ENCODE measurements at places on chromosomes 3 and 15.

DNA sequence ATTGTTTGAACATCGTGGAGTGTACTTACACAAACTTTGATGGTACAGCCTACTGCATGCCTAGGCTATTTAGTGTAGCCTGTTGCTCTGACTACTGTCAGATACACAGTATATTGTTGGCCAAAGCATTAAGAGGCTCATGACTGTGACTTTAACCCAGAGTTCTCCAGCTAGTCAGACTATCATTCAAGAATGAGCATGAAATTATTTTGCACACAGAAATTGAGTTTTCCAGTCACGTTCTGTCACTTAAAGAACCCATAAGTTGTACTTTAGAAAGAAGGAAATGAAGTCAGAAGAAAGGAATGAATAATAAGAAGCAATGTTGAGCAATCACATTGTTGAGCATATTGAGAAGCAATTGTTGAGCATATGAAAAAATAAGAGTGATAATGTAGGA, 37.6 kb upstream of the SLC22A13 start:
- DNase-seq, result peak; percentile 60

- no peak for DNase-seq
These were observed 1.7 kb downstream of the SLCO3A1 start for GRCh38 chr15:91855241-91855640.

GRCh38 chr15:89098281-89098680, 10.0 kb downstream of the ABHD2 start:
- DNase-seq, result no peak

- DNase-seq, result no peak
These were observed 391.5 kb downstream of the ERC2 start for GRCh38 chr3:56076746-56077145.

- DNase-seq, result peak; percentile 60
These were observed 9.2 kb downstream of the FYCO1 start for GRCh38 chr3:45986303-45986982.

- no peak for DNase-seq
These were observed 11.2 kb downstream of the PLA2G4B start for GRCh38 chr15:41849861-41850260.

DNA sequence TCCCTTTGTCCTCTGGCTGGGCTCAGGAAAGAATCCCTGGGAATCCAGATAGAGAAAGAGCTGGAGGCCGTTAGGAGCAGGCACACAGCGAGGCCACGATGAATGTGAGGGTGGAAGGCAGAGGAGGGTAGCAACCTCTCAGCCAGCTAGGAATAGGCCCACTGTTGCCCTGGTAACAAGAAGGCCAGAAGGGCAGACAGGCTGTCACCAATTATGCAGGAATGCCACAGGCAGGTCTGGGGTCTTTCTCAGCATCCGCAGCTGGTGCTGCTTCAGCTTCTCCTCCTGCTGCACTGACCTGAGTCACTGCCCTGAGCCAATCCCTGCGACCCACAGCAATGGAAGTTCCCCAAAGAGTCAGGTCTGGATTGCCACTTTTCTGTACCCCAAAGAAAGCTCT, 62.8 kb upstream of the C3orf80 start:
- DNase-seq, result no peak

DNA sequence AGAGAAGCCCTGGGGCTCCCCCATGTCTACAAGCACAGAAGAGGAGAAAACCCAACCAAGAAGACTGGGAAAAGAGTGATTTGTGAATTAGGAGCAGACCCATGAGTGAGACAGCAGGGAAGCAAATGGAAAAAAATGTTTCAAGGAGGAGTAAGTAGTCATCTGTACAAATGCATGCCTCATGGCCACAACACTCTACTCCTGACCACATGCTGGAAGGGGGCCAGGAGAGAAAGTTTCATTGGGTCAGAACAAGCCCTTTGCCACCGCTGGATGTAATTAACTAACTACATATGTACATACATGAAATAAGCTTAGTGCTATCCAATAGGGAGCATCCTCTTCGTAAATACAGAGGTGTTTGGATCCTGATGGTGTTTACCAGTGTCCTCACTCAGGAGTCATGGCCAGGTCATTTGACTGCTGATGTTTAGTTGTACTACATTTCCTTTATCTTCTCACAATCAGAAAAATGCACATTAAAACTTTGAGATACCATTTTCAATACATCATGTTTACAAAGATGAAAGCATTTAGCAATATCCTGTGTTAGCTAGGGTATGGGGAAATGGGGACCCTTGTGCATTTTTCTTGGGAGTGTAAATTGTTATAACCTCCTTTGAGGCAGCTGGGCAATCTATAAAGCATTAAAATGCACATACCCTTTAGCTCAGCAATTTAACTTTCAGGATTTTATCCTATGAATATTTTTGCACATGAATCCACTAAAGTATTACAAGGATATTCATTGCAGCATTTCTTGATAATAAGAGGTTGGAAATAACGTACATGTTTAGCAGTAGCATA, 27.1 kb downstream of the CLRN1 start:
- DNase-seq, result peak; percentile 87

GRCh38 chr3:64674591-64675076, 13.2 kb downstream of the ADAMTS9 start:
- no peak for DNase-seq

DNA sequence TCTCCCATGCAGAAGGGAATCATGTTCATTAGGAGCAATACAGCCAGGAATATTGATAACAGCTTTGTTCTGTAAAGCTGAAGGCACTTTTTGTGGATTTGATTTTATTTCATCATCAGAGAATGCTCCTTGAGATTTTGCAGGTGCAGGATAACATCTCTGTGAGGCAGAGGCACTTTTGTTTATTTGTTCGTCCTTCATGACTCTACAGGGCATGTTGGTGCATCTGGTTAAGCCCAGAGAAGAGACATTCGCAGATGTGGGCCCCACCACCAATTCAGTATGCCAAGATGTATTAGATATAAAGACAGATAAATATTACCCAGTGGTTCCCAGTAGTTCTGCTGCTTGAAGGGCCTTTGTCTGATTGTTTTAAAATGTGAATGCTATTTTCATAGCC, 368.1 kb upstream of the SEMA6D start:
- no peak for DNase-seq

- no peak for DNase-seq
These were observed 244.0 kb upstream of the TBC1D5 start for GRCh38 chr3:17986348-17986816.

- DNase-seq, result no peak
These were observed 68.7 kb upstream of the PRR23C start for GRCh38 chr3:139113231-139113992.

- DNase-seq, result no peak
These were observed 454.7 kb downstream of the SQOR start for GRCh38 chr15:46089467-46089935.

DNA sequence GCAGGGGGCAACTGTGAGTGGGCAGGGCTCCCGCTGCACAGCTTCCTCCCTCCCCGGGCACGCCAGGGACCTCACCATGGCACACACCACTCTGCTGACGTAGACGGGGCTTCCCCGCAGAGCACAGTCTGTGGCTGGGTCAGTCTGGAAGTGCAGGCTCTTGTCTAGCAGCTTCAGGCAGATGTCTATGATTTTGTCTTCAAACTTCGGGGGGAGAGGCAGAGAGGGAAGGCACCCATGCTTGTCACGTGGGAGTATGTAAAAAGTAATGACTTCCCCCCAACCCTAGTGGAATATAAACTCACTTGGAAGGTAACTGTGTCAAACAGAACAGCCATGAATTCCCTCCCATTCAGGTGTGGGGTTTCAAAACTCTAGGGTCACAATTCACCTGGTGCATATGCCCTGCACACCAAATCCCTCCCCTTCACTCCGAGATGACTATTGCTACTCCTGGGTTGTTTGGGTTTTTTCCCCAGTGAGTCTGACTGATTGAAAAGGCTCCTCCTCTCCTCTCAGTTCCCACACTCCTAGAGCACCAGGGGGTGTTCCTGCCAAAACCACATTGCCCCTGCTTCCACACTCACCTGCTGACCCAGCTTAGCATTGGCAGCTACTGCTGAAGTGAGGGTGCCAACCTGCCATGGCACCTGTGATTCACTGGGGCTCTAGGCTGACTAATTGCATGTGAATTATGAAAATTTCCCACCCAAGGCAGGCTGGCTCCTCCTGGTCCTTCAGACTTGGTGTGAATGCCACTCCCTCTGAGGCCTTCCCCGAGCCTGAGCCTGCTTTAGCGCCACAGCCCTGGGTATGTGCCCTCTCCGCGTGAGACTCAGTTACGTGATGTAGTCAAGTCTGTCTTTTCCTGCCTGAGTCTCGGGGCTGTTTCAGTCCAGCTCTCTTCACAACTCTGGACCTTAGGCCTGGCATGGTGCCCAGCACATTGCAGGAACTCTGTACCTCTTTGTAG, 13.0 kb downstream of the TGM5 start:
- no peak for DNase-seq

- no peak for DNase-seq
These were observed 93.7 kb downstream of the ADAMTS9 start for GRCh38 chr3:64594134-64594533.

- DNase-seq, result no peak
These were observed 313.4 kb upstream of the NECTIN3 start for GRCh38 chr3:110758208-110758607.

- DNase-seq, result no peak
These were observed 278 bp upstream of the PDIA5 start for GRCh38 chr3:123066599-123066895.

GRCh38 chr3:36991923-36992805, 767 bp downstream of the EPM2AIP1 start:
- DNase-seq, result peak; percentile 77

GRCh38 chr3:4853749-4854140, 125.5 kb upstream of the BHLHE40 start:
- no peak for DNase-seq

DNA sequence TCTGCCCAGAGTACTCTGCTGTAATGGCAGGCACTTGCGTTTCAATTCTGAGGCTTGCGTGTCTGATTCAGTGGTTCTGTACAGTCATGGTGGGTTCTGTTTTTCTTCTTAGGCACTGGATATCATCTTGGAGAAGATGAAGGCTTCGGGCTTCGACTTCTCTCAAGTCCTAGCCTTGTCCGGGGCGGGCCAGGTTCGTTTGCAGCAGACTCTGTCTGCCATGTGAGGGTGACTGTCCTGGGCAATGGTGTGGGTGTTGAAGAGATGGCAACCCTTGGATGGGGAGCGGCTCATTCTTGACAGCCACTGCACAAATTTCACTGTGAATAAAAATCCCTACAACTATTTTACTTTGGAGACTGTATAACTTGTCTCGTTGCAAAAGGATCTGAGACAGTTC, 16.2 kb downstream of the XYLB start:
- DNase-seq, result no peak

GRCh38 chr3:150091626-150092025, 120.9 kb upstream of the PFN2 start:
- DNase-seq, result no peak

GRCh38 chr3:73614419-73614818, 10.3 kb downstream of the PDZRN3 start:
- DNase-seq, result peak; percentile 92

DNA sequence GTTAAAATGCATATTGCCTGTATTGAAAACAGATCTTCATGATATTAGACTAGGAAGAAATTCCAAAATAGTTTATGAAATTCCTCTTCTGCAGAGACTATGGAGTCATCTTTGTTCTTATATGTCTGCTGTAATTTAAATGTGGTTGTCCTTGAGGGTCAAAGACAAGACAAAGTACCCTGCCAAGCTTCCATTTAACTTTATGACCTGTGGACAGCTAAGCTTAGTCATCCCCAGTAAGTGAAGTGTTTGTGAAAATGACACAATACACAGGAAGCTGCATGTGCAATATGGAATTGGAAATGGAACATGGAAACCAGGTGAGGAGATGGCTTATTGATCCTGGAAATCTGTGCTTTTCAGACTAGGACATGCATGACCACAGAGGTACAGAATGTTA, 68.5 kb upstream of the GBE1 start:
- peak; percentile 58 for DNase-seq

DNA sequence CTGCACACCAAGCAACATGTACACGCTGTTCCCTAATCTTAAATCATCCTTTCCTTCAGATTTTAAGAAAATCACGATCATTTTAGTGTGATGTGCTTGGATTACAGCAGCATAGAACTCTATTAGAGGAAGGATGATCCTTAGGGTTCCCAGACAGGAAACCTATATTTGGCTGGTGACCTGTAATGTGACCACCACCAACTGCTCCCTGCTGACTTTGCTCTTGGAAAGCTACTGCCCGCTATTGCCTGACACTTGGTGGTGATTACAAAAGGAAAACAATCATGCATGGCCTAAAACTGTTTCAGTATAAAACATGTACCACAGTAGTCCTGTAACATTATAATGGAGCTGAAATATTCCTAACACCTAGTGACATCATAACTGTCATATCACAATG, 27.2 kb upstream of the LMOD3 start:
- DNase-seq, result no peak

GRCh38 chr15:70358871-70359647, 261.3 kb upstream of the TLE3 start:
- DNase-seq, result no peak

GRCh38 chr3:79902151-79902550, 134.4 kb upstream of the ROBO1 start:
- no peak for DNase-seq

DNA sequence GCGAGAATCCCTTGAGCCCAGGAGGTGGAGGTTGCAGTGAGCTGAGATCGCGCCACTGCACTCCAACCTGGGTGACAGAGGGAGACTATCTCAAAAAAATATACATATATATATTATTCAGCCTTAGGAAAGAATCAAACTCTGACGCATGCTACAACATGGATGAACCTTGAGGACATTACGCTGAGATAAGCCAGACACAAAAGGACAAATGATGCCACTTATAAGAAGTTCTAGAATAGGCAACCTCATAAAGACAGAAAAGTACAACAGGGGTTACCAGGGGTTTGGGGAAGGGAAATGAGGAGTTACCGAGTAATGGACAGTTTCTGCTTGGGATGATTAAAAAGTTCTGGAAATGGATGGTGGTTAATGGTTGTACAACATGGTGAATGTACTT, 727 bp downstream of the PDHB start:
- no peak for DNase-seq

GRCh38 chr3:53199834-53200233, 38.8 kb downstream of the PRKCD start:
- no peak for DNase-seq

GRCh38 chr15:90083954-90084607, 18.2 kb downstream of the IDH2 start:
- no peak for DNase-seq

DNA sequence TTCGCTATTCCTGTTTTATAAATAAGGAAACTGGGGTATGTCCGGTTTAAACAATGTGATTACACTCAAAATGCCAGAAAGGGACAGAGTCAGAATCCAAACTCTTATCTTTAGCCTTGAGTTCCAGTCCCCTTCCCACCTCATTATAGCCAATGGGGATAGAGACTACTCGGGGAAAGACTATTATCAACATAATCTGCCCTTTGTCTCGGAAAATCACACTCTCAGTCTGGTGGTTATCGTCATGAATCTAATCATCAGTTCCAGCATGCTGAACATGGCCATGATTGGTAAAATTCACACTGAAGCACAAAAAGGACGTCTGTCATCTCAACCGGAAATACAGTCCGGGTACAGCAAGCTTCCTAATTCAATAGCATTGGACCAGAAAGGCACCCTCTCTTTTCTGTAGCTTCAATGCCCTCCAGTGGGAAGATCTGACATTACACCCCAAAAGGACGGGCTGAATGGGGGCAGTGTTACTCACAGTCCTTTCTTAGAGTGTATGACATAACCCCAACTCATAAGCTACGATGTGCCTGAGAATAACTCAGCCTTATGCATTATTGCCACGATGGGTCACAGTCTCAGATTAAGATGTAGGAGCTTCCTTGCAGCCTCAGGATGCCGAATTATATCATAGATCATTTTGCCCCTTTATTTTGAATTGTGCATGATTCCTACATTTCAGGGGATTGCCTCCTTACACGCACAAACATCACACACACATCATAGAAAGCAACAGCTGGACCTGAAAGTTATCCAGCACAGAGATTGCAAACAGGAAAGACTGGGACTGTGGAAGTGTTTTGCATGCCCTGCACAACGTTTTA, 390.4 kb upstream of the LMCD1 start:
- peak; percentile 66 for DNase-seq

Data from fibroblast of mammary gland (primary cell).